ENCODE measurements at places on chromosomes 1 and 21.

GRCh38 chr1:28779751-28780408 is 32.1 kb upstream of the OPRD1 start:
- peak; percentile 37 for DNase-seq

DNA sequence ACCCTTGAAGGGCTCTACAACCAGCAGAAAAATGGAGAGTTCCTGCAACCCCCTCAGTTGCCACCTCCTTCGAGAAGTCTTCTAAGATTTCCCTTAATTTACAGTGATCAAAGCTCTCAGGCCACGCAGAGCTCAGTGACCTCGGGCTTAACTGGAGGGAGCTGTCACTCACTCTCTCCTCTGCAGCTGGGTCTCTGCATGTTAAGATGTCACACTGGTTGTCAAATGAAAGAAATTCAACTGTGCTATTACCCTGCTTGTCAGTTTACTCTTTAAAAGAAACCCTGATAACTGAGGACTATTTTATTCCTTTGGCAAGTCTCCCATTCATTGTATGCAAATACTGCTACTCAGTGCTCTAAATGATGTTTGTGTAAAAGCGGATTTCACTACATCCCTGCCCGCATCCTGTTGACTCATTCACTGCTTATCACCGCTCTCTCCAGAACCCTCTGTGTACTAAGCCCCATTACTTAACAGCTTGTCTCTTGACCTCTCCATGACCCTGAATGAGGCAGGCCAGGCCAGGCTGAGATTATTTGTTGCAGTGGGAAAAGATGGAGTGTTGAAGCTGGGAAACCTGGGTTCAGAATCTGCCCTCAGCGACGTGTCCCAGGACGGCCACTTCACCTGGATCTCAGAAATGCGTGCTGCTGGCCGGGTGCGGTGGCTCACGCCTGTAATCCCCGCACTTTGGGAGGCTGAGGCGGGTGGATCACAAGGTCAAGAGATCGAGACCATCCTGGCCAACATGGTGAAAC is 13.7 kb downstream of the DHRS3 start:
- DNase-seq: peak; percentile 98

DNA sequence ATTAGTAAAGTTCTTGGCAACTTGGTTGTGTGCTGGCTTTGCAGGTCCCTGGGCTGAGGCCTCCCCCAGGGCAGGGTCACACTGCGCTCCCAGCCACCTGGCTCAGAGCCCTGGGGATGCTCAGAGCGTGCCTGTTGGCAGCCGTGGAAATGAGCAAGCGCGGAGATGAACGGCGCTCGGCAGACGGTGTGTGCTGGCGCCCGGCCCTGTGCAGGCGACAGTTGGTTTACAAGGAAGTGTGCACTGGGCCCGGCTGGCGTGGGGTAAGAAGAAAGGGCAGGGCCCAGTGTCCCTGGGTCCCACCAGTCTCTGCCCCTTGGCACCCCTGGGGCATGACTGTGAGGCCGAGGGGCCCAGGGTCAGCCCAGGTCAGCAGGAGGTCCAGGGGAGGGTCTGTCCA is 25.7 kb upstream of the PEX10 start:
- DNase-seq: no peak

DNA sequence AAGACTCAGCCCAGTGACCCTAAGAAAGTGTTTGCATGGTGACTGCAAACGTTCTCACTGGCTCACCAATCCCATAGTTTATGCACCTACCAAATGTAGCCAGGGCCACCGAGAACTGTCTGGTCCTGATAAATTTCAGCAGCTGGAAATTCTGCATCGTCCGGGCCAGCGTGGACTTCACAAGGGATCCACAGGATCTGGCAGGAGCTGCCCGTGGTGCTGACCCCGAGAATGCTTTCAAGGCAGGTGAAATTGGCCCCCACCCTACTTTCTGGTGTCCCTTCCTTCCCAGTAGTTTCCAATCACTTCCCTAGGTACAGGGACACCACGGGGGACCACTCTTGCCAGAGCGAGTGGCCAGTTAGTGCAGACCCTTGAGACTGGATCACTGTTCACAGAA is 26.2 kb downstream of the UBASH3A start:
- no peak for DNase-seq

GRCh38 chr1:58780836-58781452 is 2.9 kb downstream of the JUN start:
- no peak for DNase-seq

GRCh38 chr1:22503721-22504410 is 52.2 kb downstream of the ZBTB40 start:
- DNase-seq: no peak

DNA sequence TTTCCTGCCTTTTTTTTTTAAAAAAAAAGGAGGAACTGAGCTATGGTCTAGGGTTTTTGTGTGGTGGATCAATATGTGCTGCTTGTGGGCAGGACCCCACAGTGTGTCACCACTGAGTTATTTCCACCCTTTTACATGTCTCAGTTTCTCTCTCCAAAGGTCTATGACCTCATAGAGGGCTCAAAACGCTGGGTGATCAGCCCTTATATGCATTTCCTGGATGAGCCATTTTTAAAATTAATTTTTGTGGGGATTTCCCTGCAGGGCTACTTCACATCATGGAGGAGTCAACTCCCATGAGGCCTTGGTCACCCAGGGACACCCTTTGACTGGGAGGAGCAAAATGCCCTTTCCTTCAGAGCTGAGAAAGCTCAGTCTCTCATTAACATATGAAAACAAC is 20.7 kb upstream of the HAO2 start:
- no peak for DNase-seq

GRCh38 chr21:43866260-43866629 is 1.2 kb downstream of the AGPAT3 start:
- no peak for DNase-seq

- no peak for DNase-seq
Observed at GRCh38 chr1:109942434-109942833, 31.8 kb downstream of the CSF1 start.
